NCI-H2171 treated with DMSO at 0.1 percent for 48 hours (cell line): ENCODE measurements at places on chromosomes 16 and 17.

GRCh38 chr16:1545044-1546040, 11.9 kb downstream of the TMEM204 start:
- no peak for DNase-seq

DNA sequence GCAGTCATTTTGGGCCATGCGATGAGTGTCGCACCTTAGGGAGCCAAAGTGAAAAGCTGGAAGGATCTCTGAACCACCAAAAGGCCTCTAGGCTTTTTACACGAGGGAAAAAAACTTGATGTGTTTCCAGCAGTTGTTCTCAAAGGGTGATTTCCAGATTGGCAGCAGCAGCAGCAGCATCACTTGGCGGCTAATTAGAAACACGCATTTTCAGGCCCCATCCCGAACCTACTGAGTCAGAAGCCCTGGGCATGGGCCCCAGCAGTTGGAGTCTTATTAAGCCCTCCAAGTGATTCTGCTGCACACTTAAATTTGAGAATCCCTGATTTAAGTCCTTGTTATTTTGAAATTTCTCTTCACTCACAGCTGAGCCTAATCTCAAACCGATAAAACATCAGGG, 25.3 kb upstream of the PYY start:
- no peak for DNase-seq

DNA sequence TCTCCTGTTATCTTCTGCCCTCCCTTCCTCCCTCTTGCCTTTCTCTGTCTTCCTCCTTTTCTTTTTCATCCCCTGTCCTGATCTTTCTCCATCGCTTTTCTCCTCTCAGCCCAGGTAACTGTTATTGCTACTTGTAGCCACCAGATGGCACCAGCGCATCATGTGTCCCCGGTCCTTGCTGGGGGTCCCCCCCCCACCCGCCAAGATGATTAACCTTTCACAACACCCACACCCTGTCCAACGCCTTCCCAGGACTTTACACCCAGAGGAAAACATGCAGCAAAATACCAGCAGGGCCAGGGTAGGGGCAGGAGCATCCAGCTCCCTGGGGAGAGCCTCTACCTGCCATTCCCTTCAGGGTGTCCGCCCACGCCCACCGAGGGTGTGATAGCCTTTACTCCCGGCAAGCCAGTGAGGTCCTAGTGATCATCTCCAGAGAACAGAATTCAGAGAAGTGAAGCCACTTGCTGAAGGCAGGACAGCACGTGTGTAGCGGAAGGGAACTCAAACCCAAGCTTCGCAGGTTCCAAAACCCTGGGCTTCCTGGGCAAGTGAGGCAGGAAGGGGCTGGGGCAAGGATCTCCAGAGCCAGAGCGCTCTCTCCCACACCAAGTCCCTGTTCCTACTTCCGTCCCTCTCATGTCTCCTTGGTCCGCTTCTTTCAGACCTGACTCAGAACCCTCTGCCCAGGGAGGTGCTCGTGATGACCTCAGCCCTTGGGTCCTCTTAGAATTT, 13.4 kb upstream of the TAC4 start:
- DNase-seq, result peak; percentile 44

GRCh38 chr16:11105038-11105903, 150.7 kb downstream of the SOCS1 start:
- peak; percentile 96 for DNase-seq

- DNase-seq, result peak; percentile 85
These were observed at the start of gene DYNLRB2 for GRCh38 chr16:80540516-80541305. Gene DYNLRB2 (plus strand): TSS chr16:80540993. CDS start chr16:80541077, 84 bp downstream.

DNA sequence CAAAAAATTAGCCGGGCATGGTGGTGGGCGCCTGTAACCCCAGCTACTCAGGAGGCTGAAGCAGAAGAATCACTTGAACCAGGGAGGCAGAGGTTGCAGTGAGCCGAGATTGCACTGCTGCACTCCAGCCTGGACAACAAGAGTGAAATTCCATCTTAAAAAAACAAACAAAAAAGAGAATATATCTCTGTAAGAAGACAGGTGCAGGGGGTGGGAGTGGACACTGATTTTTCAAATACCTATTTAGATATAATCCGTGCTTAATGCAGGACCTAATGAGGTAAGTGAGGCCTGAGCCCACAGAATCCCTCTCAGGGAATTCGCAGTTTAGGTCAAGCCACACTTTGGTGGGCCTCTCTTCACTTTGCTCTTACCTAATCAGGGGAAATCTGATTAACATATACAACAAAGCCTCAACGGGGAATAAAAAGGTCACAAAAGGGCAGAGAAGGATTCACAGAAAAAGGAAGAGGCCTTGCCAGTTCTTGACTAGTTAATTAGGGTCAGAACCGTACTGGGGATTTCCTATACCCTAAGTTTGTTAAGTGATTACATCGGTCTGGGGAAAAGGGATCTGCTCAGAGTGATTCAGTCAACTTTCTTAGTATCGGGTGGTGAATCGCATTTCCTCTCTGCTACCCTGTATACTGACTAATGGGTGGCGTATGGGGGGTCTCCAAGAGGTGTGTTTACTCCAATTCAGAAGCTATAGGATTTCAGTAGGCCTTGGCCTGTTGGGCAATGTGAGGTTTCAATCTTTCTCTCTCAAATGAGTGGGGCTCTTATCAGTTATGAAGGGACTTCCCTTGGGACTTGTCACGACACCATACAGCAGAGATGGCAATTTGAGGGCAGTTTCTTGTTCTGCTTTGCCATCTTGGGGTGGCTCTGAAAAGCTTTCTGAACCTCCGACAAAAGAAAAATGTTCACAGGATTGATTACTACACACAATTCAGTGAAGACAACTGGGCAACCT, 1.9 kb upstream of the NFAT5 start:
- DNase-seq, result peak; percentile 21

- no peak for DNase-seq
These were observed 48.7 kb downstream of the GPRC5B start for GRCh38 chr16:19835968-19836421.

- DNase-seq, result no peak
These were observed 128.7 kb downstream of the RPTOR start for GRCh38 chr17:80673152-80673920.

DNA sequence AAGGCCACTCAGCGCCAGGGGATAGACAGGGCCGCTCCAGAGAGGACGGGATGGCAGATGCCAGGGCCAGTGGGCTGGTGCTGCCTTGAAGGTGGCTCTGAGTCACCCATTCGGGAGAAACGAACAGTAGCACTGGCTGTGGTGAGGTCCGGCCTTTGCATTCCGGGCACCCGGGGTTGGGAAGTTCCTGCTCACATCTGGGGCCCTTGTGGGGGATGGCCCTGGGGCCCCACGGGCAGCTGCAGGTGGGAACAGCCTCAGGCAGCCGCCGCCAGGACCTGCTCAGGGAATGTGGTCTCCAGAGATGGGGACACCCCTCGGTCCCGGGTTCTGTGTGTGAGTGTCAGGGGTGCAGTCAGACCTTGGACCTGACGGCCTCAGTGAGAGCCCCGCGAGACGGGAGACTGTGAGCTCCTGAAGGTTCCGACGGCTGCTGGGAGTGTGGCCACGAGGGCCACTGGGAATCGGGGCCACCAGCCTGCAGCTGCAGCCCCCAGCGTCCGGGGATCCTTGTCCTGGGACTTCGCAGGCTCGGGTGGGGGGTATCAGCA, 1.4 kb downstream of the CBFA2T3 start:
- DNase-seq, result no peak

DNA sequence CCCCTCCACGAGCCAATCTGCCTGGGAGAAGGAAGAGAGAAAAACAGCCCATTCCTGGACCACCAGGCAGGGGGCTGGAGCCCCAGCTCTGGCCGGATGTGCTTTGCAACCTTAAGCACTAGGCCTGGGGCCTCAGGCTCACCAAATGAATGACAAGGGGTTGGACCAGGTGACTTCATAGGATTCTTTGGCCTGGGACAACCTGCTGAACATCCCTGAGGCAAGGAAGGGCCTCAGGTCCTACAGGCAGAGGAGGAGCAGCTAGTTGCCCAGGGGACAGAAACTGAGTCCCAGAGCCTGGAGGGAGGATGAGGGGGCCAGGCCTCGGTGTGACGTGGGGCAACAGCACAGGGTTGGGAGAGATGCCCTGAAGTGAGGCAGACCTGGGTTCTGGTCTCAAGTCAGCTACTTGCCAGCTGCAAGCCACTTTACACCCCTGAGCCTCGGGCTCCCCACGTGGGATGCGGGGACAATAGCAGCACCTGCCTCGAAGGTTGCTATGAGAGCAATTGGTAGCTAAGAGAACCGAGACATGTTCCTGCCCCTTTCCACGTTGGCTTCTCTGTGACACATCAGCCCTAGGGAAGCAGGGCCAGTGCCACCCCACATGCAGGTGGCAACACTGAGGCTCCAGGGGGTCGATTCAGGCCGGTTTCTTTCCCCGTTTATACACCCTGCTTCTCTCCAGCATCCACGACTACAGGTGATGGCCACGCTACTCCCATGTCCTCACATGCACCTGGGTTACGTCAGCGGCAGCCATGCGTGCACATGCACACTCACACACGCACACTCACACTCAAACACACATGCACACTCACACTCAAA, 42.6 kb downstream of the CFAP20 start:
- DNase-seq, result no peak

- no peak for DNase-seq
These were observed 3.2 kb downstream of the PDE6G start for GRCh38 chr17:81652906-81653771.

- DNase-seq, result no peak
These were observed 597.4 kb downstream of the MAF start for GRCh38 chr16:79003026-79003609.

DNA sequence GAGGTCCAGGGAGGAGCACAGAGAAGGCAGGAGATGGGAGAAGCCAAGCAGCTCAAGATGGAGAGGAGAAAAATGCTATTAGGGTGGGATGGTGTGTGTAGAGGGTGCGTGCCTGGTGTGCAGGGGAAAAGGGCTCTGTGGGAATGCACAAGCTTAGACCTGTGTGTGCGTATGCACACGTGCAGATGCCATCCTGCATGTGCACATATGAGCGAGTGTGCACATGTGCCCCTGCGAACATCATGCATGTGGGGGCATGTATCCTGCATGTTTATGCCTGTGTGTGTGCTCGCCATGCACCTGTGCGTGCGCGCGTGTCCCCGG, 438 bp upstream of the KCNJ12 start:
- DNase-seq, result peak; percentile 32

GRCh38 chr17:55348749-55349354, 72.8 kb downstream of the MMD start:
- DNase-seq, result peak; percentile 73

GRCh38 chr17:2453325-2453724, 52.5 kb upstream of the MNT start:
- no peak for DNase-seq

- no peak for DNase-seq
These were observed 308.4 kb downstream of the ABCC12 start for GRCh38 chr16:47847220-47847970.

- DNase-seq, result no peak
These were observed 353.3 kb downstream of the SEC14L1 start for GRCh38 chr17:77493901-77494663.

DNA sequence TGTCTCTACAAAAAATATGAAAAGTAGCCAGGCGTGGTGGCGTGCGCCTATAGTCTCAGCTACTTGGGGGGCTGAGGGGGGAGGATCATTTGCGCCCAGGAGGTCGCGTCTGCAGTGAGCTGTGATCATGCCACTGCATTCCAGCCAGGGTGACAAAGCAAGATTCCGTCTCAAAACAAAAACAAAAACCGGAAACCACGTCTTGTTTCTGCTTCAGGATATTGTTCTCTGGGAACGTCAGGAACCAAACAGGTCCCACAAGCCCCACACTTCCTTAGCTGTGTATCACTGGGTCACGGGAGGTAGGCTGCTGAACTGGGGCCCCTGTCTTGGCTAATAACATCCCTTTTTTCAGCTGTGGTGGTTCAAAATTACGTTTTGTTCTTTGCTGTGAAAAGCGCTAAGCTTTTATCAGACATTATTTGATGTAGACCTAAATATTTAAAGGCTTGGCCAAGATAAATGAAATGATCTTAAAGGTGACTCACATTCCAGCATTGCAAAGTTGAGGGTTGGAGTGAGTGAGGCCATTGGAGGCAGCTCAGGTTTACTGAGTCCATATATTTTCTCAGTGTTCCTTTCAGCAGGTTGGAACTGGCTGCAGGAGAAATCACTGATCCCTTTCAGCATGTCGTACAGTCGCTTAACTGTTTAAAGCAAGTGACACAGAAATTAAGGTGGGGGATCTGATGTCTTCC, 16.4 kb upstream of the SEC14L1 start:
- no peak for DNase-seq

- peak; percentile 99 for DNase-seq
These were observed 269.8 kb downstream of the C16orf95 start for GRCh38 chr16:87047221-87048037.

DNA sequence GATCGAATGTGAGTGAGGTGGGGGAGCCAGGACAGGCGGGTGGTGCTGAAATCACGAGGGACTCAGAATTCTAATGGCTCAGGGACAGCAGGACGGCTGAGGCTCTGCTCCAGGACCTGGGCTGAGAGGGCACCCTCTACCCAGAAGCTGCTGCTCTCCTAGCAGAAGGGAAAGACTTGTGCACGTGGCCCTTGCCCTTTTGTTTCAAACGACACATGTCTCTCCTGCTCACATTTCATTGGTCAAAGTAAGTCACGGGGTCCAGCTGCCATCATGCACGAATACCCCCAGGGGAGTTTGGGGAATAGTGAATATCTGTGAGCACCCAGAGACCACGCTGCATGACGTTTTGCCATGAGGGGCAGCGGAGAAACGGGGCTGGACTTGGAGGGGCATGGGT, 73.2 kb downstream of the RTN4RL1 start:
- DNase-seq, result peak; percentile 51

DNA sequence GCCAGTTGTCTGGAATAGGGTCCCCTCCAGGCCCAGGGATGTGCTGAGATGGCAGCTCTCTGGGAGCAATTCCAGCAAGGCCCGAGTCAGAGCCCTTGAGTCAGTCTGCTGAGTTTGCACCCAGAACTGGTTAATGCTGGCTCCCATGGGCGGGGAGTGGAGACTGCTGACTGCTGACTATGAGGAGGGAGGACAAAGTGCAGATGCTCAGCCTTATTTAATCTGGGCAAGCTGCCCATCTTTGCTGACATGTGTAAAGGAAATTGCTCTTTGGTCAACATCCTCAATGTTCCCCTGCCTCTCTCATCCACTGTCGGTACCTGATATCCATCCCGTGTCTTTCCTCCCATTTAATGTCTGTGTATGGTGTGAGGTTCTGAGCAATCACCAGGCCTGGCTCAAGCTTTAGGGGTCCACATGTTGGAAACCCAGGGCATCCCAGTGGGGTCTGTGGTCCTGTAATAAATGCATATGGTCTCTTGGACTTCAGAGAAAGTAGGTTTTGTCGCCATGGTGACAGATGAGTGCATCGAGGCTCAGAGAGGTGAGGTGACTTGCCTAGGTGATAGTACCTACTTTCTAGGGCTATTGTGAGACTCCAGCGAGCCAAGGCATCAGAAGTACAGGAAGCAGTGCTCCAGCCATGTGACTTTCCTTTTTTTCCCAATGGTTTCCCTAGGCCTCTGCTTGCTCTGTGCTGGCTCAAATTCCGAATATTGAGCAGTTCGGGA, 20.0 kb upstream of the RNF135 start:
- no peak for DNase-seq

GRCh38 chr17:46003907-46004748, 5.1 kb downstream of the STH start:
- peak; percentile 15 for DNase-seq
